M059J (cell line): ENCODE measurements at places on chromosomes 16 and 17.

- no peak for DNase-seq
These were observed 9.4 kb downstream of the SGCA start for GRCh38 chr17:50175035-50175807.

- DNase-seq = peak; percentile 11
These were observed 5.9 kb downstream of the GSPT1 start for GRCh38 chr16:11909653-11910545.

DNA sequence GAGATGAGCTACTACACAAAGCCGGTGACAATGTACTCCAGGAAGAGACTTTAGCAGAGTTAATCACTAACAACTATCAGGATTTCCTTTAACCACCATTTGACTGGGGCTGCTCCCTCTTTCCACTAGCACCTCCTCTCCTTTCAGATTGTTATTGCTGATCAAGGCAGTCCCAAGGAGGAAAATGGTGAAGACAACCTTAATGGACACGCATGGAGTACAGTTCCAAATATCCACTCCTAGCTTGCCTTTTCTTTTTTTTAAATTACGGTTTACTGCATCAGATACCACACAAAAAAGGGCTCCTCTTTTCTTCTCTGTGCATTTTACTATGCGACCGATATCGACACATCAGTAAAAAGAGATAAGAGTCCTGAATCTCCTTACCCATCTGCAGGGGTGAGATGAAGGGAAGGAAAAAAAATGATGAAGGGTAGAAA lies 30.9 kb downstream of the FAM222B start:
- DNase-seq = peak; percentile 52

DNA sequence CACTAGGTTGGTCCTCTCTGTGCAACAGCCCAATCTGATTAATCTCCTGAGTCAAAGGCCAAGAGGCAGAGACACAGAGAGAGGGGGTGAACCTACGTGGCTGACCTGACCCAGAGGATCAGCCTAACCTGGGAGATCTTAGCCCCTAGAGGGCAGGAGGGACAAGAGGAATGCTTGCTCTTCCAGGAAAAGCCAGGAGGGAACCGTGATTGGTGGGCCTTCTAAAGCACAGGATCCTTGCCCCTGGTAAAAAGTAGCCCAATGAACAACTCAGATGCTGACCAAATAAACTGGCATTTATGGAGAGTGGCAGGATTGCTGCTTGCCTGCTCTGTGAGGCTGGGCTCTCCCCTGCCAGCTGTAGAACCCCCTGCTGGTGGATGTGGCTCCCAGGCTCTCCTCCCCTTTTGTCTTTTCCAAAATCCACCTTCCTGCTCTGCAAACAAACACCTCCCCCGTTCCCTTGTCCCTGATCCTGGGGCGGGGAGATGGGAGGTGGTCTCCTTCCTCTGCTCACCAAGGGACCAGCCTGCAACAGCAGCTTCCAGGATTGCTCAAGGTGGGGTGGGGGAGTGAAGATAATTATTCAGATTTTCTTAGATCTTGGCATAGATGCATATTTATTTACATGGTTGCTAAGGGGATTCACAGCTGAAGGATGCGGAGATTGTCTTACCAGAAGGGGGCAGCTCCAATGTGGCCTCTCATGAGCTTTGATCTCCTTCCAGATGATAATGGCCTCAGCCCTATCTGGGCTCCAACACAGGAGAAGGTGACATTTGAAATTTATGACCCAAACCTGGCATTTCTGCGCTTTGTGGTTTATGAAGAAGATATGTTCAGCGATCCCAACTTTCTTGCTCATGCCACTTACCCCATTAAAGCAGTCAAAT lies 71.9 kb downstream of the SDR42E1 start:
- DNase-seq = peak; percentile 31

DNA sequence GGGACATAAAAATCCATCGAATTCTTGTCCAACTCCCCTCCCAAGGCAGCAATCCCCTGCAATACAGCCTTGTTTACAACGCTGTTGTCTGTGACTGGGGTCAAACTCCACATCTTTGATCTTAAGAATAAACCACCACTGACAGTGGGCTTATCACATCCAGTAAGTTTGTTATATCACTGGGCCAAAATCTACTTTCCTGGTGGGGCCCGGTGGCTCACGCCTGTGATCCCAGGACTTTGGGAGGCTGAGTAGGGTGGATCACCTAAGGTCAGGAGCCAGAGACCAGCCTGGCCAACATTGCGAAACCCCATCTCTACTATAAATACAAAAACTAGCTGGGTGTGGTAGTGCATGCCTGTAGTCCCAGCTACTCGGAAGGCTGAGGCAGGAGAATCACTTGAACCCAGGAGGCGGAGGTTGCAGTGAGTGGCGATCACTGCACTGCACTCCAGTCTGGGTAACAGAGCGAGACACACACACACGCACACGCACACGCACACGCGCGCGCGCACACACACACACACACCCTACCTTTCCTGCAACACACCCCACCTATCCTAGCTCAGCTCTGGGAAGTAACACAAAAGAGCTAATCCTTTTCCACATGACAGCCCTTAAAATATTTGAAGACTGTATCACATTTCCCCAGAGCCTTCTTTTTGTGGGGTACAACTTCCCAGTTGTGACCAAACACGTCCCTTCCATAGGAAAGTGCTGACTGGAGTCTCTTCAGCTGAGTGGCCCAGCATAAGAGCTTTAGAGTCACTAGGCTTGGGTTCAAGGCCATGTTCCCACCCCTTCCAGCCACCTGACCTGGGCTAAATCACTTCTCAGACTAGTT lies 20.9 kb upstream of the ABCC1 start:
- DNase-seq = no peak

GRCh38 chr17:64504769-64505339 lies 1.2 kb downstream of the DDX5 start:
- DNase-seq = peak; percentile 57

DNA sequence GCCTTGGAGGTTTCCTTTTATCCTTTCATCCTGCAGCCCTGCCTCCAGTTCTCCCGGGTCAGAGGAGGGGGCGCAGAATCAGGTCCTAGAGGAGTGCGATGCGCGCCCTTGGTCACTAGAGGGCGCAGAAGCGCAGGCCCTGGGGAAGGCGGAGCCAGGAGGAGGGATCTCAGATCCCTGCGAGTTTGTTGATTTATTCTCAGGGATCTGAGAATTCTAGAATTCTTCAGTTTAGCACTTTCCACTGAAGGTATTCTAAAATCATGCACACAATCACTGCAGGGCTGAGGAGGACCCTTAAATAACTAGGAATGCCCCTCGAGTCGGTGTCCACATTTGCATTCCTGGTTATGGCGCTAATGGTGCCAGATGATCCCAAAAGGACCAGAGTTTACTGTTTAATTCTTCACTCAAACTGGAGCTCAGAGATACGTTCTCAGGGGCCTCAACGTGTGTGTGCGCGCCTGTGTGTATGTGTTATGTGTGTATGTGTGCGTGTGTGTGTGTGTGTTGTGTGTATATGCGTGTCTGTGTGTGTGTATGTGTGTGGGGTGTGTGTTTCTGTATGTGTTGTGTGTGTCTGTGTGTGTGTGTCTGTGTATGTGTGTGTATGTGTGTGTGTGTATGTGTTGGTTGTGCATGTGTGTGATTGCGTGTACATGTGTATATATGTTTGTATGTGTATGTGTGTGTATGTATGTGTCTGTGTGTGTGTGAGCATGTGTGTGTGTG lies 6.9 kb upstream of the ELAC2 start:
- peak; percentile 49 for DNase-seq

DNA sequence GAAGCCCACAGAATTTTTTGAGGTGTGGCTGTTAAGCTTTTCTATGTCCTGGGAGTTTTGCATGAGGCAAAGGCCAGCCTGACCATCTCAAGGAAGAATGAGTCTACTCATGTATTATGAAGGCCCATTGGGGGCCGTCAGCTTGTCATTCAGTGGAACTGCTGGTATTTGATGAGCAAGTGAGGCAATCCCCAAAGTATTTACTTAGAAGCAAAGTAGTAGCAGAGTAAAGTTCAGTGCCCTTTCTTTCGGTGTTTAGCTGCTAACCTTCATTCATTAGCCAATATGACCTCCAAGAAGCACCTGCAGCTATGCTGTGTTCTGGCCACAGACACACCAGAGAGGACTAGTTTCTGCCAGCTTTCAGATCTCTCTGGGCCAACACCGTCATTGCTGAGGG lies 80.2 kb downstream of the RPA1 start:
- no peak for DNase-seq

- no peak for DNase-seq
These were observed 285.1 kb downstream of the TMEM114 start for GRCh38 chr16:8305201-8305600.

DNA sequence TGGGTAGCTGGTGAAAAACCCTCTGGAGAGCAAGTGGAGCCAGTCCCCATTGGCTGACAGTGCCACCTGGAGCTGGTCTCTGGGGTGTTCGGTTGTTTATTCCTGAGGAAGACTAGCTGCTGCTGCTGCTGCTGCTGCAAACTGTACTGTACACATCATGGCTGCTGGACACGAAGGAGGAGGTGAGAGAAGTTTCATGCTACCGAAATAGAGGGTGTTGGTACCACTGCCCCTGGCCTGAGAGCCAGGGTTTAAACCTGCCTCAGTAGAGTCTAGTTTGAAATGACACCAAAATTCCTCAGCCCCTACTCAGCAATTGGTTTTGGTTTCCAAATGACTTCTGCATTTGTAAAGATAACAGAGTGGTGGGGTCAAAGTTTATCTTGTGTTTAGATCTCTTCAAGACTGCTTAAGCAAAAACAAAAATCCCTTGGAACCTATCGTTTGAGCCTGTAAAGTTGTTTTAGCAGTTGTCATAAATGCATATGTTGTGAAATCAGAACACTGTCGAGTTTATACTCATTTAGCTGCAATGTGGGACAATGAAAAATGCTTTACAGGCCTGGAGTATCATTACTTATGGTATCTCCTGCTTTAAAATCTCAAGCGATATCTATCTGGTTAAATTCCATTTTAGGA lies 40.8 kb downstream of the CYB5B start:
- DNase-seq = peak; percentile 92

DNA sequence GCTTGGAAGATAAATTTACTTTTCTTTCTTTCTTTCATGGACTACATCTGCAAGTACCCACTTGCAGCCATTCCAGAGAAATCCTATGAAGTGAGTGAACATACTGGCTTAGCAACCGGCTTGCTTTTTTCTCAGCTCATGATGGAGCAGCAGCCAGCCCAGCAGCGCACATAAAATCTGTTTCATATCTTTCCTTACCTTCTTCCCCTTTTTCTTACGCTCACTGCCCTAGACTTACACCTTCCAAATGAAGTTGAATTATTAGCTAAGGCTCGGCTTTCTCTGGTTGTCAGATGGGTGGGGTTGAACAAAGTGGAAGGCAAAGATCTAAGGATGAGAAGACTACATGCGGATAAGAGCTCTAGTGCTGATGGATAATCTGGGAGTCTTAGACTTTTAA lies 13.9 kb upstream of the ABCA8 start:
- DNase-seq = no peak

- no peak for DNase-seq
These were observed 243.0 kb upstream of the MYOCD start for GRCh38 chr17:12422651-12423050.

DNA sequence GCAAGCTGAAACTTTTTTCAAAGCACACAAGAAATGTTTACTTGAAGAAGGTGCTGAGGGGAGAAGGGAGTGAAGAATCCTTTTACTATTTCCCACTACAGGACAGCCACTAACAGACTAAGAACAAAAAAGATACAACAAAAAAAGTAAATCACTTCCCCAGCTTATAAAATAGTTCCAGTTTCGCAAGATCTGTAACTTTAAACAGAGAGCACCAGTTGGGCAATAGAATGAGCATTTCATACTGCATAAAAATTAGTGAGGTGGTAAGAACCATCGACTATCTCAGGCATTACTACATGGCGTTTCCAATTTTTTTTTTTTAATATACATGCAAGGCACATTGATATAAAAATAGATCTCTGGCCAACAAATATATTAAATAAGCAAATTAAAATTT lies 11.1 kb downstream of the CRYBA1 start:
- no peak for DNase-seq

DNA sequence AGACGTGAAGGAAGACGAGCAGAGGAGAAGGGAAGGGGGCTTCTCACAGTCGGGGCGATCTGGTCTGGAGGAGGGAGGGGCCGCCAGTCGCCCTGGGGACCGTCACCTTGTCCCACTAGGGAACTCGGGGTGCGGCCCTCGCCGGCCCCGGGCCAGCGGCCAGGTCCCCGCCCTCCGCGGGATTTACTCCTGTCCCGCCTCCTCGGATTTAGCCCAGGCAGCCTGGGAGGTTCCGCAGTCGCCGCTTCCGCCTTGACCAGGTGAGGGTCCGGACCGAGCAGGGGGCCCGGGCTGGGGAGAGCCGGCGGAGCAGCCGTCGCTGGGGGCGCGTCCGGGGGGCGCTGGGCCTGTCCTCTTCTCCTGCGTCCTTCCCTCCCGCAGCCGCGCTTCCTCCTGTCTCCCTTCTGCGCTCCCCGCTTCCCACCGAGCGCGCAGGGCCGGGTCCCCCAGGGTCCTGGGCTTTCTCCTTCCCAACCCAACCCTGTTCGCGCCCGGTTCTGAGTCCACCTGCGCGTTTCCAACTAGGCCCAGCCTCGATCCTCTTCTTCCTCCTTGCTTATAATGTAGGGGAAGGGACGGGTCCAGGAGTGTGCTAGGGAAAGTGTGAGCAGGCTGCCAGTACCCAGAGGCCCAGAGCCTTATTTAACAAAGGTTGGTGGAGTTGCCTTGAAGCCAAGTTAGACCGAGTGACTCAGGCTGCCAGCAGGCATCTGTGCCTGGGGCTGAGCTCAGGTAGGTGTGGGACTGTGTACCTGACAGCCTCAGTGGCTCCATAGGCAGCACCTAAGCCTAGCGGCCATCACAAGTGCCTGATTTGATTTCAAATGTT lies at the start of gene TNK1:
Gene TNK1 (plus strand): TSS at position 235 of the 829 bp plus-strand sequence. CDS start 1,838 bp downstream, outside the sequence.
- DNase-seq = no peak
